ENCODE measurements at places on chromosomes 7 and 10. TPM values are rescaled to one million over a fixed set of nuclear protein-coding genes. Genes with fewer than 3 reads are reported as not detected.

DNA sequence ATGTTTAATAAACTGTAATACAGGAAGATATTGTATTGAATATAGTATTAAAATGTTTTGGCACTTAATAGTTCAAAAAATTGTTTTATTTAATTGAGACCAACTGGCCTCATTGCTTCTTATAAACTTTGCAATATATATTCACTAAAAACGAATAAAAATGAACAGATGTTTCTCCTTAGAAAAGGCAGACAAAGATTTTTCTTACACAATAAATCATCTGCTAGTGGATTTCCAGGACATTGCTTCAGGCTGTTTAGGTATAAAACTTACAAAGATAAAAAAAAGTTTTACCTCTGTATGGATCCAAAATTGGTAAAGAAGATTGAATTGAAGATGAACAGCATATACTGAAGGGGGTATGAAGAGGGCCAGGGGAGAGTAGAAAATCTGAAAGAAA, 143.6 kb downstream of the AGMO start:
- no peak for DNase-seq

- no peak for DNase-seq
These were observed 223.8 kb downstream of the KIAA1217 start for GRCh38 chr10:24432478-24433416.

GRCh38 chr7:76211216-76211615, 9.5 kb downstream of the SRRM3 start:
- DNase-seq: no peak

DNA sequence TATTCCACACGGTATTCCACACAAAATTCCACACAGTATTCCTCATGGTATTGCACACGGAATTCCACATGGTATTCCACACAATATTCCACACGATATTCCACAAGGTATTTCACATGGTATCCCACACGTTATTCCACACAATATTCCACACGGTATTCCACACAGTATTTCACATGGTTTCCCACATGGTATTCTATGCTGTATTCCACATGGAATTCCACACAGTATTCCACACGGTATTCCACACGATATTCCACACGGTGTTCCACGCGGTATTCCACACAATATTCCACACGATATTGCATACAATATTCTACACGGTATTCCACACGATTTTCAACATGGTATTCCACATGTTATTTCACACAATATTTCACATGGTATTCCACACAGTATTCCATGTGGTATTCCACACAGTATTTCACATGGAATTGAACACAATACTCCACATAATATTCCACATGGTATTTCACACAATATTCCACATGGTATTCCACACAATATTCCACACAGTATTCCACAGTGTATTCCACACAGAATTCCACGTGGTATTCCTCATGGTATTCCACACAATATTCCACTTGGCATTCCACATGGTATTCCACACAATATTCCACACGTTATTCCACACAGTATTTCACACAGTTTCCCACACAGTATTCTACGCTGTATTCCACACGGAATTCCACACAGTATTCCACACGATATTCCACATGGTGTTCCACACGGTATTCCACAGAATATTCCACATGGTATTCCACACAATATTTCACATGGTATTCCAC, 136.0 kb upstream of the CHST15 start:
- DNase-seq: no peak

Gene RBP4
- total RNA-seq: not detected

Gene AKR1C8
- total RNA-seq: not detected

Gene STOX1
- 19.8 TPM for total RNA-seq

DNA sequence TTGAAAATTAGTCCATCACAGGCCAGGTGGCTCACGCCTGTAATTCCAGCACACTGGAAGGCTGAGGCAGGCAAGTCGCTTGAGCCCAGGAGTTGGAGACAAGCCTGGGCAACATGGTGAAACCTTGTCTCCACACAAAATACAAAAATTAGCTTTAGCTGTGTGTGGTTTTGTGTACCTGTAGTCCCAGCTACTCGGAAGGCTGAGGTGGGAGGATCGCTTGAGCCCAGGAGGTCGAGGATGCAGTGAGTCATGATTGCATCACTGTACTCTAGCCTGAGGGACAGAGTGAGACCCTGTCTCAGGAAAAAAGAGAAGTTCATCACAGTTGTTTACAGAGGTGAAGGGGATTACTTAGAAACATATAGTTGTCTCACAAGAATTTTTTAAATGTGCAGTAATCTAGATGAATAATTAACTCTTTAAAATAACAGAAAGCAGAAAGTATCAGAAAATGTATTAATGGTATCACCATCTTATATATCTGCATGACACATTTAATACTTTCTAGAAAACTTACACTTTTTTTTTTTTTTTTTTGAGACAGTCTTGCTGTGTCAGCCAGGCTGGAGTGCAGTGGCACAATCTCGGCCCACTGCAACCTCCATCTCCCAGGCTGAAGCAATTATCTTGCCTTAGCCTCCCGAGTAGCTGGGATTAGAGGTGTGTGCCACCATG, 8.9 kb downstream of the LCOR start:
- no peak for DNase-seq

GRCh38 chr7:128908750-128909624, 1.5 kb downstream of the KCP start:
- peak; percentile 33 for DNase-seq

GRCh38 chr7:34277016-34277802, 371.9 kb downstream of the BMPER start:
- DNase-seq: no peak

Gene PON1
- total RNA-seq: not detected

Gene TMEM176A
- 250 TPM for total RNA-seq

DNA sequence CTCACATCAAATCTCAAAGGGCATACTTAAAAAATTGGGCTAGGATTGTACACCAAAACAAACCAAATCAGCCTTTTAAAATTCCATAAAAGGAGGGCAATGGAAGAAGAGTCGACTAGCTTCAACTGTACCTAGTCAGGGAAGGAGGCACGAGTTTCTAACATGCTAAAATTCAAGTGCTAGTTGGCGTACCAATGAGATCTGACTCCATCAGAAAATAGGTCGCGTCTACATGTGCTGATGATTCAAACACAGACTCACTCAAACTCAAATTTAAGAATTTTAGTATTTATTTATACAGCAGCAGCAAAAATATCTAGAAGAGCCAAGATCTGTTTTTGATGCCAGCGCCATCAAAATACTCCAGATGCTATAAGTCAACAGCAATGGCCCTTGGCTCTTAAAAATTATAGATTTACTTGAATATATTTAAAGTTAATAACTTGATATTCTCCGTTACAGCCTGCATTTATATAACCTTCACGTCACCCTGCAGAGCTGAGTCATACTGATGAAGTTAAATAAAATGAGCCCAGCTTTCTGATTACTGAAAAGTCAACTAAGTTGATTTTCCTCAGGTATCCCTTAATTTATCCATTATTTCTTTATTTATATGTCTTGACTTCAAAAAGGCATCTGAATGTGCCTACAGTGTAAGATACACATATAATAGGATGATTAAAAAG, 302.1 kb upstream of the IMMP2L start:
- no peak for DNase-seq

Gene CFAP46
- not detected for total RNA-seq

DNA sequence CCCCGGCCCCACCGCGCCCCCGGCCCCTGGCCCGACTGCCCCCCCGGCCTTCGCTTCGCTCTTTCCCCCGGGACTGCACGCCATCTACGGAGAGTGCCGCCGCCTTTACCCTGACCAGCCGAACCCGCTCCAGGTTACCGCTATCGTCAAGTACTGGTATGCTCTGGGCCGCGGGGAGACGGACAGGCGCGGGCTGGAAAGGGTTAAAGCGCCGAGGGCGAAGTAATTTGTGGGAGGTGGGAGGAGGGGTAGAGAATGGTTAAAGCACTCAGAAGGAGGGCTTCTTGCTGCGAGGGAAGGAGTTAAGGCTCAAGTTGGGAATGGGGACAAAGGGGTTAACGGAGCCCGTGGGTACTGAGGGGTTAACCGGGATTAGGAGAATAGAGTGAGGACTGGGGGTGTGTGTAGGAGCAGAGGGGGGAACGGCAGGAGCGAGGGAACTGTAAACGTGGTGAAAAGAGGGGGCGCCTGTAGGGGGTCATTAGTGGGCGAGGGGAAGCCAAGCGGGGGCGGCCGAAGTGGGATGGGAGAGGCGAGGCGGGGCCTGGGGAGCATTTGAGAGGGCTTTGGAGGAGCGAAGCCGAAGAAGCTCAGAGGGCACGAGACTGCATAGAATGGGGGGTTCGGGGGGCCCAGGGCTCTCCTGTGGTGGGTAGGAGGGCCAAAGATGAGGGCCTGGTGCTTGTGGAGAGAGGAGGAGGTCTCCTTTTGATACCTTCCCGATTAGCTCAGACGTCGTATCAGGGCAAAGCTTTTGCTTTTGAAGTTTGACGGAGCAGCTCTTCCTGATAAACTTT, 605 bp downstream of the SUFU start:
- DNase-seq: peak; percentile 57

GRCh38 chr10:68870545-68871104, 30.5 kb upstream of the DDX50 start:
- DNase-seq: no peak

DNA sequence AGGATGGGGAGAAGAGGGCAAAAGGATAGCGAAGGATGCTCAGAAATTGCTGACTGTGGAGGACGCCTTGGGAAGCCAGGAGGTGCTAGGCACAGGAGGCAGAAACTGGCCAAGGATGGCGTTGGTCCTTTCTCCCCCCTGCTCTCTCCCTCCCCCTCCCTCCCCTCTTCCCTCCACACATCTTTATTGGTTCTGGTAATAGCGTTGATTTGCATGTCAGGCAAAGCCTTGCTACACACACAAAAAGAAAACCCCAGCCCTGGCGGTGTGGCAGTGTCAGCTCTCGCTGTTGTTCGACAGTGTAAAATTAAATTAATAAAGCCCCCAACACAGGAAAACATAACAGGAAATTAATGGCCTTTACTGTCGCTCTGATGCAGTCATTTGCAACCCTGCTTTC, 47.2 kb downstream of the PAX2 start:
- no peak for DNase-seq

- DNase-seq: peak; percentile 69
These were observed 33.8 kb upstream of the ZFAND2A start for GRCh38 chr7:1193593-1194424.

DNA sequence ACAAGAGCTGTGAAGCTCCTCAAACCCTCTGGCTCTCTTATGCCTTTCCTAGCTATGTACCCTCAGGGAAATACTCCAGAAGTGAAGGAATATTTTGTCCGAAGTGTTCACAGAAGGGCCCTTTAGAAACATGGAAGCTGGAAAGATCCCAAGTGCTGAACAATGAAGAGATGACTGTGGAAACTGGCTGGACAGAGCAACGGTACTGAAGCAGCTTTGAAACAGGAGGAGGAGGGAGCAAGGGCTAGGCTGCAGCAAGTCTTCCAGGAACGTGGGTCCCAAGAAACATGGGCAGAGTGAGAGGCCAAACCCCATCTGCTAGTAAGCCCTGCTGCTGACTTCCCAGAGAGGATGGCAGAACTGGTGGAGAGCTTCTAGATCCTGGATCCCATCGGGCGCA, 3.0 kb upstream of the PSAP start:
- DNase-seq: no peak

Gene OR13A1
- total RNA-seq: not detected

Gene KLF6
- total RNA-seq: 130 TPM

DNA sequence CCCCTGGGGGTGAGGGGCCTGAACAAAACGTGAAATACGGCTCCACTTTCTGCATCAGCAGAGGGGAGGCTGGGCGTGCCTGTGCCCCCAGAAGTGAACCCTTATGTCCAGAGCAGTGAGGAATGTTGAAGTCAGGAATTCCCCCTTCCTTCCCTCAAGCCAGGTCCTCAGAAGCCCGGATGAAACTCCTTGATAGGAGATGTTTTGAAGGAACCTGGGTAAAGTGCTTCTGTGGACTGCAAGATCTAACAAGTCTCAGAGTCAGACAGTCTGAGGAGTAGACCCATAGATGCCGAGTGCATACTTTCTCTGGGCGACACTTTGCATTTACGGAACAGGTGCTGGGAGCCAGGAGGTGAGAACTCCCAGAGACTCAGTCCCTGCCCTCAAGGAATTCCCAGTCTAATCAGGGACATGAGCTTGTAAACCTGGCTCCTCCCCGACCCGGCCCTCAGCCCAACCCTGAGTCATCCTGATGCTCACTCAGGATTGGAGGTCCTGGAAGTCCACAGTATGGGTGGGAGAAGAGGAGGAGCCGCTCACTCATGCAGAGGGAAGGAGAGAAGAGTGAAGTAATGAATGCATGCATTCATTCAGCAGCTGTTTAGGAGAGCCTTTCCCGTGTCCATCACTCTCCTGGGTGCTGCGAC, 179.5 kb upstream of the ITGB1 start:
- DNase-seq: no peak

- no peak for DNase-seq
These were observed 95.5 kb downstream of the ZMYND11 start for GRCh38 chr10:230758-231157.

Gene ZSCAN25
- total RNA-seq: 33.8 TPM

Gene C10orf105
- total RNA-seq: 0.27 TPM

DNA sequence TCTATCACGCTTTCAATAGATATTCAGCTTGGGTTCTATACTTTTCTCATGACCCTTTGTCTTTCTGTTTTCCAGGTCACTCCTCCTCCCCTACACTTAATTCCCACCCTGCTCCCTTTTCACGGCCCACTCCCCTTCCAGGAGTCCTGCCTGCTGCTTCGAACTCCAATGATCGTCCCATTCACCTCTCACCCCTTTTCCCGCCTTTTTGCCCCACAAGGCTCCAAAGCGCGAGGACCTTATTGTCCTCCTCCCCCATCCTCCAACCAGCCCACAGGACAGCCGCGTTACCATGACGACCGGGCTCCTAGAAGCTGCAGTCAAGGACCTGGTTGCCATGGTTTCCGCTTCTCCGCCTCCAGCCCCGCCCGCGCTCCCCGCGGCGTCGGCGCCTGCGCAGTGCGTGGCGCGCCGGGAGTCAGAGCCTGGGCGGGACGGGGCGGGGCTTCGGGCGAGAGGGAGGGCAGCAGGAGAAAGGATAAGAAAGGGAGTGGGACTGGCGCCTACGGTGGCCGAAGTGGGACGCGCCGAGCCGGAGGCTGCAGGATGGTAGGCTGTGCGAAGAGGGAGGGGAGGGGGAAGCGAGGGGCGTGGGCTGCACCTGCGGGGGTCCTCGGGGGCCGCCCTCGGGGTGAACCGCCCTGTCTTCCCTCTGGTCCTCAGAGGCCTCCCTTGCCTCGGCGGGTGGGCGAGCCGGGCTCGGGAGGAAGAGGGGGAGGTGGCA, at the start of gene AP1S1:
TSS of gene AP1S1 (plus strand) at position 508 of the 724 bp plus-strand sequence. CDS start at position 547, 39 bp downstream.
- peak; percentile 97 for DNase-seq

GRCh38 chr7:83280671-83281070, 118.0 kb upstream of the PCLO start:
- DNase-seq: no peak

DNA sequence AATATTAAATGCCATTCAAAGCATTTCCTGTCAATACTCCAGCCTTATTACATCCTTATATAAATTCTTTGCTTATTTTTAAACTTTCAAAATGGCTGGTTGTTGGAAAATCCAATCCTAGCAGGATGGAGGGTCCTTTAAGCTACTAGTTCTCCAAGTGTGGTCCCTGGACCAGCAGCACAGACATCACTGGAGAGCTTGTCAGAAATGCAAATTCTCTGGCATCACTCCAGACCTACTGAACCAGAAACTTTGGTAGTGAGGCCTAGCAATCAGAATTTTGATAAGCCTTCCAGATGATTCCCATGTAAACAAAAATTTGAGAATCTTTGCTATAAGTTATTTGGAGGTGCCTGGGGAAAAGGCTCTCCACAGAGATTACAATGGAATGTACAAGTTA, 43.8 kb downstream of the CALCR start:
- DNase-seq: no peak

Gene CHST3
- 2.7 TPM for total RNA-seq

Gene GPR26
- total RNA-seq: not detected
